ENCODE measurements at places on chromosomes 12 and 14.

DNA sequence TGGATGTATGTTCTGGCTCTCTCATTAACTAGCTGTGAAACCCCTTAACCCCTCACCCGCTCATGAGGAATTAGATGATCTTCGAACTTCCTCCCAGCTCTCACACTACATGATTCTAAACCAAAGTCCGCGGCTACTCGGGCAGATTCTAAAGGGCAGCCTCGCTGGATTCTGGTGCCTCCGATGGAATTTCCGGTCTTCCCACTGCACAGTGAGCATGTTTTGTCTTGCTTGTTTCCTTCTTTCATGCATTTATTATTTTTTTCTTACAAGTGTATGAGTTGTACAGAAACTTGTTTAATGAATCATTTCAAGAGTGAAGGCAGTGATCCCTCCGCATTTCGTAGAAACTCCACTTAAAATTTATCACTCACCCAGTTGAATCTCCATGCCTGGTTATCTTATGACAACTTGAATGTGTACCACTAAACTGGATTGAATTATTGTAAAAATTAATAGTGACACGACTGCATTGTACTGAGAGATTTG, 4.5 kb upstream of the HCAR3 start:
- peak; percentile 17 for DNase-seq

DNA sequence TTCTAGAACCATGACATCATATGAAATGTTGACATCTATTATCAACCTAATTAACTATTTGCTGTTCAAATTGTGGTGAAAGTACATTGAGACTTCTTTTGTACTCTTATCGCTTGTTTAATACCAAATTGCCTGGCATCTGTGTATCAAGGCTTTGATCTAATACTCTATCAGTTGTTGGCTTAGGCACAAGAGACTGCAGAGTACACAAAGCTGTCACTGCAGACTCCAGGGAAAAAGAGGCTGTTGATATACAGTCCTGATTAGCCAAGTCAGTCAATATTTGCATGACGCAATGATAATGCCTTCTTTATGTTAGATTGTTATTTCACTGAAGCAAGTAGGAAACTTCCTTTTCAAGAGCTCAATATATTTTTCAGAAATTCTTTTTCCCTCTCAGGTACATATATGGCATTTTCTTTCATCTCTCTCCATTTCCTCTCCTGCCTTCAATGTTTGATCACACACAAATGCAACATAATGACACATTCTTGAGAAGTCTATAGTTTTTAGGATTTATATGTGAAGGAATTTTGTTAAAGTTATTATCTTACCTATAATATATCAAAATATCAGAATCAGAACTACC, 32.3 kb upstream of the PTCSC3 start:
- DNase-seq: no peak

DNA sequence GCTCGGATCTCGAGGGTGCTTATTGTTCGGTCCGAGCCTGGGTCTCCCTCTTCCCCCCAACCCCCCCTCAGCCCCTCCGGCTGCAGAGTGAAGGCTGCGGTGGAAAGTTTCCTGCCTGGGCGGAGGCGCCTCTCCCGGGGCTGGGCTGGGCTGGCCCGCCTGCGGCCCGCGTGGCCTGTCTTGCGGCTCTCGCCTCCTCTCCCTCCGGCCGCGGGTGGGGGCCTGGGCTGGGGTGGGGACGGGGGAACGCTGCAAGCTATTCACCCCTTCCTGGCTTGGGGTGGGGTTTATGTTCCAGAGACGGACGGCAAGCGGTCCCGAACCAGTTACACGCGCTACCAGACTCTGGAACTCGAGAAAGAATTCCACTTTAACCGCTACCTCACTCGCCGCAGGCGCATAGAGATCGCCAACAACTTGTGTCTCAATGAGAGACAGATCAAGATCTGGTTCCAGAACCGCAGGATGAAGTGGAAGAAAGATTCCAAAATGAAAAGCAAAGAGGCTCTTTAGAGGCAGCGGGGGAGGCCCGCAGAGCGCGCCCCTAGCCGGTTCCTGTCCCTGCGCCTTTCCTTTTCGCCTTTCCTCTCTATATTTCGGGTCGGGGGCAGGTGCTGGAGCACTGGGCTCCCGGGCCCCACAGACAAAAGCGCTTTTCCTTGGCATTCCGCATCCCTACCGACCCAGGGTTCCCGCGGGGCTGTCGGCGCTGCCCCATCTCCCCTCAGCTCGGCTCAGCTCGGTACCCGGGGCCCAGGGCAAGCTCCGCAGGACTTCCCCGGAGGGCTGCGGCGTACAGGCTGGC, 1.3 kb downstream of the HOXC5 start:
- DNase-seq: no peak

DNA sequence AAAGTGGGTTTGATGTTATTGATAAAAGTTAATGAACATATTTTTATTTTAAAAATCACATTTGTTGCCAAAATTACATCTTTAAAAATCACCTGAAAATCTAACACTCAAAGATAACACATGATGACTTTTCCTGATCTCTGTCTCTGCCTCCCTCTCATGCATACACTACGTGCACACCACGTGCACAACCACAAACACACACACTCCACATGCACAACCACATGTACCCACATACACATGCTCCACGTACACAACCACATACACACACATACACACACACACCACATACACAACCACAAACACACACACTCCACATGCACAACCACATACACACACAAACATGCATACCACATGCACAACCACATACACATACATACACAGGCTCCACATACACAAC, 61.8 kb upstream of the TMEM132C start:
- no peak for DNase-seq

DNA sequence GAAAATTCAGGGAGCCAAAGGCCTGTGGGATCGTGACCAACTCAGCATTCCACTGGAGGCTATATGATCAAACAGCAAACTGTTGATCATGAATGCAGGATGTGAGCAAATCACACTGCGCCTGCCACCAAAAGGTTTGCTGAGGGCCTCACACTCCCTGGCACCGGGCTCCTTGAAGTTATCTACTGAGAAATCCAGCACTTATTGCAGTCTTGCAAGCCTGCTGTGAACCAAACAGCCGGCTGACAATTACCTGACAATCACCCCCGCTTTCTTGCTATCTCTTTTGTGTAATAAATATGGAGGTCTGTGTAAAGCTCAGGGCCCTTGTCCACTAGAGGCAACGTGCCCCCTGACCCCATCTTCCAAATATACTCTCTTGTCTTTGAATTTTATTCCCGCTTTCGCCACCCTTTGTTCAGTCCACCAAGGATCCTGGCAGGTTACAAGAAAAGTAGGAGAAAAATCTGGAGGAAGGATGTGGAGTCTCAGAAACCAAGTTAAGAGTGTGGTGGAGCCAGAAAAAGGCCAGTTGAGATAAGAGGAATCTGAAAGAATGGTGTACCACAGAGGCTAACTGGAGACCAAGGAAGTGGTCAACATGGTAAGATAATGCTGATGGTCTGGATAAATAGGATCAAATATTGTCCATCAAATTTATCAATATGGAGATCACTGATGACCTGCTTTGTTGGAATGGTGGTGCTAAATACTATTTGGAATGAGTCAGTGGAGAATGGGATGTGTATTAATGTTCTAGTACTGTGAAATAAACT, 229.2 kb downstream of the ALX1 start:
- no peak for DNase-seq

GRCh38 chr14:93548102-93548843, 117.5 kb downstream of the UNC79 start:
- DNase-seq: no peak

DNA sequence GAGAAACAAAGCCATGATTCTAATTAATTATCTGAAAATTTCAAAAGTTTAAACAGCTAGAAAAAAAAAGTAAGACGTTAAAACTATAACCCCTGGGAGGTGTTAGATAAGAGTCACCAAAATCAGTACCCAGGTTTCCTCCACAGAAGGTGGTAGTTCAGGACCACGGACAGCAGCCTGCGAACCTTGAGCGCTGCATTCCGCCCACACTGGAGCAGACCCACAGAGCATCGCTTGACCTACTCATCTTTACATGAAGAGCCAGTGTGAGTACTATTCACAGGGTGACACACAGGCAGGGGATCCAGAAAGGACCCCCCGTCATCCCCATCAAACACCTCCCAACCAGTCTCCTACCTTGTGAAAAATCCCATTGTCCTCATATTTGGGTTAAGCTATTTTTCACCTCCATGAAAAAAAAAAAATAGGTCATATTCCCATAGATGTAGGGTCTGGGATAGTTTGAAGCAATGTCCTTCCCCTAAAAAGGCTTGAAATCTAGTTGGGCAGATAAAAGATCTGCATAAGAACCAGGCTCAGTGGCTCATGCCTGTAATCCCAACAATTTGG, 8.8 kb upstream of the CHGA start:
- DNase-seq: no peak

DNA sequence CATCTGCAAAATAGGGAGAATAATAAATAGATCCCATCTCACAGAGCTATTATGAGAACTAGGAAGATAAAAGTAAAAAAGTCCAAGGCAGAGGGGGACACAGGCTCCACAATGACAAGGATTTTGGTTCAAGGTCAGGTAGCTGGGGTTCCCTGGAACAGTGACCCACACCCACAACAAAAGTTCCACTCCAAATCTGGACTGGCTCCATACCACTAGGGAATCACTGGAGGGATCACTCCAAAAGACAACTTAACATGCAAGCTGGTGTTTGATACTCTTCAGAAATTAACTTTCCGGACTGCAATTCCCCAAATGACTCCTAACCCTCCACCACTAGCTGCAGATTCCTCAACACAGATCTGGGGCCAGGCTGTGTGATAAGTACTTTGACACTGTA, 54.9 kb downstream of the ITPK1 start:
- DNase-seq: no peak

GRCh38 chr12:107444771-107445170, 240.8 kb upstream of the PWP1 start:
- DNase-seq: no peak

DNA sequence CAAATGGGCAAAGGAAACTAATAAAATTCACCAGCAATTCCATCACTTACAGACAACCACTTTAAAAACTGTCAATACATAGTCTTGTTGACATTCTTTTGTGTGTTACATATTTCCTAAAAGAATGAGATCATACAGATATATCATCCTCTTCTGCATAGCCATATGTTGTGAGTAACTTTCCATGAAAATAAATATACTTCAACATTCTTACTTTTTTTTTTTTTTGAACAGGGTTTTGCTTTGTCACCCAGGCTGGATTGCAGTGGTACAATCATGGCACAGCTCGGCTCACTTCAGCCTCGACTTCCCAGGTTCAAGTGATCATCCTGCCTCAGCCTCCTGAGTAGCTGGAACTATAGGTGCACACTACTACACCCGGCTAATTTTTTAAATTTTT, 20.9 kb downstream of the ZC2HC1C start:
- DNase-seq: no peak

- DNase-seq: no peak
Observed at GRCh38 chr12:26727482-26728204, 105.4 kb downstream of the ITPR2 start.

DNA sequence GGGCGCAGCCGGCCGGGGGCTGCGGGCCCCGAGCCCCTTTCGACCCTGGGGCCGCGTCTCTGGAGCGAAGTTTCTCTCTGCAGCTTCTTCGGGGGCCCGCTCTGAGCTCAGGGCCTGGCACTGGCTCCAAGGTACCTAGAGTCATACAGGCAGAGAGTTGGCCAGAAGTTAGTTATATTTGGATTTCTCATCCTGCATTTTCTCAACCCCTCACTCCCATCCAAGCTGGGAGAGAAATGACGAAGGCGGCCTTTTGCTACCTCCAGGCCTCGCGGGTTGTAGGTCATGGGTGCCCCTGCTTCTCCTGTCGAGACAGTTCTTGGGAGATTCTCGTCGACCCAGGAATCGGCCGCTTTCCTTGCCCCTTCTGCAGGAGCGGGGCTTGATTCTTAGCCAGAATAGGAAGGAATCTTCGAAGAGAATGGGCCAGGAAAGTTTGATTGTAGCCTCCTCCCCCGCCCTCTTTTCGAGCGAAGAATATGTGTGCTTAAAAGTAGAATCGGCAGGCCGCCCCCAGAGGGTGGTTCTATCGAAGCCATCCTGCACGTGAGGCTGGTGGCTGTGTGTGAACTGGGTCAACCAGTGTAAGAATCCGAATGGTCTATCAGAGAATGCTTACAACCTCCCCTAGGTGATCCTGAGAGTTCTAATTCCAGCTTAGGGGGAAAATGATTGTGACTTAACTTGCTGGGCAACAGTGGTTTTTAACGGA, 785 bp downstream of the MLEC start:
- DNase-seq: no peak

GRCh38 chr12:130611026-130611905, 104.8 kb downstream of the RIMBP2 start:
- no peak for DNase-seq

- DNase-seq: no peak
Observed at GRCh38 chr12:72839696-72840095, 567.5 kb downstream of the TRHDE start.

DNA sequence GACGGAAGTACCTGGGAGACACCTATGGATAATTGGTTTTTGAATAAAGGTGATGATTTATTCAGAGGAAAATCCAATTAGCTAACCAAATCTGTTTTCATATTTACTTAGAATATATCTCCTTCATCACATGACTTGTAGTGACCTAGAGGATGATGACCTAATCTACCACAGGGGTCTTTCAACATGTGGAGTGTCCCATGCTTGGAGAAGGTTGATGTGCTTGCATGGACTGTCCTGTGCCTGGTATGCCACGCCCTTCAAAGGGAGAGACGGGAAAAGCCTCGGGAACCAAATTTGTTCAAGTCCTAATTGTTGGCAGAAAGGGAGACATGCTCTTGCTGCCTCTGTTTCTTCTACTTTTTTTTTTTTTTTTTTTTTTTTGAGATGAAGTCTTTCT, 11.8 kb upstream of the PAPLN start:
- DNase-seq: no peak

- no peak for DNase-seq
Observed at GRCh38 chr12:78208092-78208491, 377.4 kb downstream of the NAV3 start.

- no peak for DNase-seq
Observed at GRCh38 chr12:54719691-54720090, 71.5 kb upstream of the DCD start.

GRCh38 chr14:35155962-35156361, 33.6 kb downstream of the PRORP start:
- DNase-seq: no peak

DNA sequence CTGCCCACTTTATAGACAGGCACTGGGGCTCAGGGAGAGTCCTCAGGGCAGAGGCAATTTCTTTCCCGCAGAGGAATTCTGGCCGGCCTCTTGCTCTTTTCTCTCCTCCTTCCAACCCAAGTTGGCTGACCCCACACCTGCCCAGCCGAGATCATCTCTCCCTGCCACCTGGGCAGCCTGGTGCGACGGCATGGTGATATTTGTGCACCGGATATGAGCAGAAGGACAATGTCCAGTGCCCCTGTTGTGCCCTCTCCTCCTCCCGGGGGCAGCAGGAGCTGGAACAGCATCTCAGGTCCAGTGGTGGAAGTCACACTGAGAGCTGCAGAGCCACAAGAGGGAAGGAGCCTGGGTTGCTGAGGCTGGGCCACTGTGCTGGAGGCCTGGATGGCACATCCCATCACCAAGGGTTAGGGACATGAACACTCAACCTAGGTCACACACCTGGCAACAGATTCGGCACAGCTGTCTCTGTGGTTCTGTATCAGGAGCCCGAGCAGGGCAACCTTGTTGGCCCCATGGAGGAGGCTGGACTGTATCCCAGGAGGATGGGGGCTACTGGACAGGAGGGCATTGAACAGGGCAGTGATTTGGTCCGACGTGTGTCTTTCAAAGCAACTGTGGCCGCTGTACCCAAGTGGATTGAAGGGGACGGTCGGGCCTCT, 57.7 kb upstream of the DIO3 start:
- DNase-seq: no peak
